Left forelimb (tissue), 1 donor: ENCODE measurements at places on chromosomes 2 and 18.

DNA sequence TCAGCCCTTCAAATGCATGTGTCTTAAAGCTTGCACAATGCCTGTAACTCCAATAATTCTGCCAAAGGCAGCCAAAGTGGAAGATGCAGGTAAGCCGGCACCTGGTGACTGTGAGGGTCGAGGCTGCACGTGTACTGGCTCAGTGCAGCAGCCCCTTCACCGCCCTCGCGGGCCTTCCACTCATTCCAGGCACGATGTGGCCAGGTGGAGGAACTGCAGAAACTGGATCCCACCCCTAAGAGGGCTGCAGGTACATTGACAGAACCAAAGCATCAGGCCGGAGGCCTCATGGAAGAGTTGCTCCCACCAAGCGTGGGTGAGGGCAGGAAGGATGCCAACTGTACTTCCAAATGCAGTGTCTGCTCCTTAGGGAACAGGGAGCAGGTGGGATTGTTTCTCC, 253.4 kb downstream of the HDAC4 start:
- no peak for DNase-seq

GRCh38 chr2:166140475-166140874, 12.7 kb upstream of the SCN1A start:
- DNase-seq = no peak

DNA sequence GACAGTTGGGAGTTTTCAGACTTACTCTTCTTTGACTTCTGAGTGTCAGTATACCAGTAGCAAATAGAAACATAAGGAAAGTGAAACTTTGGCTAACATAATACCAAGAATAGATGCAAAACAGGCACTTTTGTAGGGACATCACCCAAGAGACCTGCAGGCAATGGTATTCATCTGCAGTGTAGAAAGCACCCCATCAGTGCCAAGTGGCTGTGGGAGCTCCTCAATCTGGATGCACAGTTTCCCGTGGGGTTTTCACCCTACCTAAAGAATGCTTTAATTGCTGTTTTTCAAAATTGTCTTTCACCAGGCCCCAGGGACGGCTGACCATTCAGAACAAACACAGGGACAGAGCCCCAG, 96.6 kb upstream of the GPR45 start:
- no peak for DNase-seq

GRCh38 chr2:71347517-71347916, 15.9 kb downstream of the ZNF638 start:
- DNase-seq = no peak

GRCh38 chr2:1556776-1557466, 143.7 kb downstream of the TPO start:
- no peak for DNase-seq

GRCh38 chr2:168929031-168929430, 27.9 kb downstream of the G6PC2 start:
- no peak for DNase-seq

DNA sequence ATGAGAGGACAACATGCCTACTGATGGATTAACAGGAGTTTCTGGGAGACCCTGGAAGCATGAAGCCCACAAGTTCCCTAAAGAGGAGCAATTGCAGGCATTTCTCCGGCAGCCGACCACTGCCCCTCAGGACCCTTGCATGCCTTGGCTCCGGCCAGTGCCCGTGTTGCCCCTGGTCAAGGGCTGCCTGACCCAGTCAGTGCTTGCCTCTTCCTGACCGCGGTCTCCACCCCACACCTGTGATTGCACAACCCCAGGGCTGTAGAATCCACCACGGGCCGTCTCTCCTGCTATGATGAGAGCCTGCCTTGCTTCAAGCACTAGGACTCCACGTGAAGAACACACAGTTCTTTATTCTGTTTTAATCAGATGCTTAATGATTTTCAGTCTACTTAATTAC, 127.5 kb downstream of the GLI2 start:
- DNase-seq = no peak

DNA sequence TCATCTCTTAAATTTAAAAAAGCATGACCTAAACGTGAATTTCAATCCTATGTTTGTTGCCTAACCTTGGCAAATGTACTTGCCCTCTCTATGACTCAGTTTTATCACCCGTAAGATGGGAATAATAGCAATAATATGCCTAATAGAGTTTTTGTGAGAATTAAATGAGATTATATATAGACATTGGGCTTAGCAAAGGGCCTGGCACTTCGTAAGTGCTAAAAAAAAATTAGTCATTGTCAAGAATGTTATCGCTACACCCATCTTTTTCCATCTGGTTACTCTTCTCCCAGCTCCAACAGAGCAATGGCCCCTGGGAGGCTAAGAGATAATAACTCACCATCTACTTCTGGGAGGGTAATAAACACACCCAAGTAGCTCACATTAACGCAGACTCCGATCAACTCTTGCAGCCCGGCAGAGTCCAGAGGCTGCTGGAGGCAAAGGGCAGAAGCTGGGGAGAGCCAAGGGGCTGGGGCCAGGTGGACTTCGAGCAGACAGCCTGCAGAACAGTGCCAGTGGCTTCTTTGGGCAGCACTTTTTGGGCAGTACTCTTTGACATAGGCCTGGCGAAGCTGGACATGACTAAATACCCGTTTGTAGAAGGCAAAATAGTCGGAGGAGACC, 63.9 kb upstream of the STPG4 start:
- no peak for DNase-seq

- no peak for DNase-seq
These were observed 13.9 kb downstream of the ARPC2 start for GRCh38 chr2:218230882-218231281.

GRCh38 chr2:41084321-41084720, 632.4 kb upstream of the SLC8A1 start:
- no peak for DNase-seq
